ENCODE measurements at places on chromosomes 5 and 9.
A peak's percentile ranks its signal among the peaks of the same experiment; 100 is the strongest.

GRCh38 chr5:10673407-10673806 is 87.6 kb downstream of the DAP start:
- DNase-seq, result no peak

GRCh38 chr5:118193194-118193905 is 795.0 kb downstream of the DTWD2 start:
- DNase-seq, result no peak

DNA sequence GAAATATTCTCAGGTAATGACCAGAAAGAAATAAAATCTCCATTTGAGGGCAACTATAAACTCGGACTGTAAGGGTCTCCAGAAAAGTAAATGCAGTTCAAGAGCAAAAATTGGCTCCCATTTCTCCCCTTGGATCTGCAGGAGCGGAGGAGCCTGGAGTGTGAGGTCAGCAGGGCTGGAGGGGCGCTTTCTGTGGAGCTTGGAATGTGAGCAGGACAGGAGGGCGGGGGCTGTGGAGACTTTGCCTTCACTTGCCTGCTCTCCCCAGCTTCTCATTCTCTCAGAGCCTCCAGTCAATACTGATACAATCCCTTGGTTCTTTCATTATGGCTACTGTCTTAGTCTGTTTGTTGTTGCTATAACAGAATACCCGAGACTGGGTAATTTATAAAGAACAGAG is 162.8 kb upstream of the ANKH start:
- no peak for DNase-seq

GRCh38 chr9:37126214-37126788 is 5.9 kb downstream of the ZCCHC7 start:
- DNase-seq, result no peak

DNA sequence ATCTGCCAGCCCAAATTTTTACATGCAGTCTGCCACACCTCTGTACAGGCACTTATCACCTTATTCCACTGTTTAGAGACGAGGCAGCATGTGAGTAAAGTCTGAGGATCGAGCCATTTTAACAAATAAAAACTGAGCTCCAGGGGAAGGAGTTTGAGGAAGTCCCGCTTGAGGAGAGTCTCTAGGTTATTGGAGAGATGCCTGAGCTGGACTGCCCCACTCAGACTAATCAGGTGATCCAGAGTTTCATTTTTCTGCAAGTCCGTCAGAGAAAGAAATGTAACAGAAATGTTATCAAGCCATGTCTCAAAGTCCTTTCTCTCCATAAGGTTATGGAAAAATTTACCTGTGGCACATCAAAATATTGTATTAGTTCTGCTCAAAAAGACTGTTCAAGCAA is 5.3 kb downstream of the FBXW2 start:
- DNase-seq, result no peak

DNA sequence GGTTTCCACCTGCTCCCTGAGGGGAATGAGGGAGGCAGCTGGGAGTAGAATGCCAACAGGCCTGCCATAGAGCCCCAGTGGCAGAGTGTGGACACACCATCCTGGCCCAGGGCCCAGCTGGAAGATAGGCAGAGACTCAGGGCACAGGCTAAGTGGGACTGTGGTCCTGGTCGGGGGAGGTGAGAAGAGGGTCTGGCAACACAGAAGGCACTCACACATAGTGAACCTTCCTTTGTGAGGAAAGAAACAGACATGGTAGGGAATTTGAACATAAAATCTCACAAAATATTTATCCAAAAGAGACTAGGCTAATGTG is 41.2 kb downstream of the WDR36 start:
- no peak for DNase-seq

DNA sequence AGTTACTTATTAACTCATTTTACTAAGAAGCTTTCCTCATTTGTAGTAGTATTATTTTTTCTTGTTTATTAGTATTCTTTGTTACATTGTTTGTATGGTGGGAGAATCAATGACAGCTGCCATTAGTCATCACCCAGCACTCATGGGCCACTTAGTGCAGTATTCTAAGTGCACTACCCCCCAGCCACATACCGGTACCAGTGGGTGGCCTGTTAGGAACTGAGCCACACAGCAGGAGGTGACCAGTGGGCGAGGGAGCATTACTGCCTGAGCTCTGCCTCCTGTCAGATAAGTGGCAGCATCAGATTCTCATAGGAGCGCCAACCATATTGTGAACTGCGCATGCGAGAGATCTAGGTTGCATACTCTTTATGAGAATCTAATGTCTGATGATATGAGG is 24.2 kb upstream of the CAMLG start:
- no peak for DNase-seq

DNA sequence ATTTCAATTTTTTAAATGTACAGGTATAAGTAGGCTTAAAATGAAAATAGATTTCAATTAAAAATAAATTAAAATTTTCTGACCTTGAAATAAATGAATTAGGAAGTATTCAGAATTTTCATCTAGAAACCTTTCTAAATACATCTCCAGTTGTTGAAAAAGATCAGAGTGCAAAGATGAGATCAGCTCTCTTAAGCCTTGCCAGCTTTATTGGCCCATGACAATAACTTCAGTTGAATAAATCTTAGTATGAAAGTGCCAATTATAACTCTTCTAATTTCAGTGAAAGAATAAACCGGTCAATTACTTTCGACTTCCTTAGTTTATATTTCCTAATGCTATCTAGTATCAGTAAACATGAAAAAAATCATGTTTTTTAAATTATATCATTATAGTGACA is 117.4 kb downstream of the FBXL17 start:
- no peak for DNase-seq

DNA sequence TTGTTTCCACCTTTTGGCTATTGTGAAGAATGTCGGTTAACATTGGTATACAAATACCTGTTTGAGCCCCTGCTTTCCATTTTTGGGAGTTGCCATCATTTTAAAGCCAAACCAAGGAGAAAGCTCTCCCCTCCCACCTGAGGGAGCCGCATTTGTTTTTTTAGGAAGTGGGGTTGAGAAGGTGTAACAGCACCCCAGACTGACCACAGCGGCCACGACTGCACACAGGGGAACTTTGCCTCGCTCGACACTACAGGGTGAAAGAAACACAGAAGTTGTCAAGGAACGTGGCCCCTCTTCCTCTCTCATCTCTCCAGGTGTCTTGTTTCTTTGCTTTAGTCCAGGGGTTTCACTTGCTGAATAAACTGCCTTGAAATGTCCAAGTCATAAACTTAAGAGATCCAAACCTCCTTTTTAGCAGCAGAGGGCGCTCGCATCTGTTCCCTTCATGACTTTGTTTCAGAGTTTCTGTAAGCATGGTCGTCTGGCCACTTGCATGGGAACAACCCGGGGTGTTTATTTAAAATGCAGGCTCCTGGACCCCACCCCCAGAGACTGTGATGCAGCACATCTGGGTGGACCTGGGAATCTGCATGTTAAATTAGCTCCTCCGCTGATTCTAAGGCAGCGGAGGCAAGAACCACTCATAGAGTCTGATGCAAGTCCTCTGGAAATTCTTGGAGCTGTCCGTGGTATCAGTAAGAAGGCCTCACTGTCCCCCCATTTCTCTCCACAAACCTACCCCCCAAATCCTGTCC is 2.1 kb upstream of the TTLL11 start:
- DNase-seq, result peak; percentile 47

GRCh38 chr5:80125962-80126480 is 90.9 kb downstream of the THBS4 start:
- peak; percentile 93 for DNase-seq

GRCh38 chr5:17219469-17219868 is 2.0 kb downstream of the BASP1 start:
- no peak for DNase-seq

DNA sequence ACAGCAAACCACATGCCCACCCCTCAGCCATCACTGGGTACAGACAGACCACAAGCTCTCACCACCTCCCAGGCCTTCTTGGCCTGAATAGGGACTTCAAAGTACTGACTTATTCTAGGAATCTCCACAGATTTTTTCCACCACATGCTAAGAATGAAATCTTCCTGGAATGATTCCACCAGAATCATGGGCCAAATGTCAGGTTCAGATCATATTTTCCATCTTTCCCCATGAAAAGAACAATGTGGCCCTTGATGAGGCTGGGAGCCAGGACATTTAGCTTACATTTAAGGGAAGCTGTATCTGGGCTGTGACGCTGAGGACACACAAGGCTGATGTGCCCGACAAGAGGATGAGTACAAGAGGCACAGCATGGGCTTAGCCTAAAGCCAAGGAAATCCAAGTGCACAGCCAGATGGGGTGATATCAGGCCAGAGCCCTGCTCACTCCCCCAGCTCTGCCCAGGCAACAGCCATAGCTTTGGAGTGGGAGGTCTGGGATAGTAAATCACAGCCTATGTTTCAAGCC is 28.1 kb downstream of the ACSL6 start:
- no peak for DNase-seq

- DNase-seq, result no peak
Observed at GRCh38 chr9:34383904-34384303, 7.2 kb upstream of the MYORG start.

DNA sequence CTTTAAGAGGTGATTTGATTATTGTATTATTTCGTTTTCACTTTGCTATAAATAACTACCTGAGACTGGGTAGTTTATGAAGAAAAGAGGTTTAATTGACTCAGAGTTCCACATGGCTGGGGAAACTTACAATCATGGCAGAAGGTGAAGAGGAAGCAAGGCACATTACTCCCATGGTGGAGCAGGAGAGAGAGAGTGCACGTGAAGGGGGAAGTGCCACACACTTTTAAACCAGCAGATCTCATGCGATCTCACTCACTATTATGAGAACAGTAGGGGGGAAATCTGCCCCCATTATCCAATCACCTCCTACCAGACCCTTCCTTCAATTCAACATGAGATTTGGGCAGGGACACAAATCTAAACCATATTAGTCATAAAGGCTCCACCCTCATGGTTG is 36.1 kb upstream of the NDFIP1 start:
- DNase-seq, result no peak

- no peak for DNase-seq
Observed at GRCh38 chr9:121926351-121926801, 166.7 kb downstream of the TTLL11 start.

DNA sequence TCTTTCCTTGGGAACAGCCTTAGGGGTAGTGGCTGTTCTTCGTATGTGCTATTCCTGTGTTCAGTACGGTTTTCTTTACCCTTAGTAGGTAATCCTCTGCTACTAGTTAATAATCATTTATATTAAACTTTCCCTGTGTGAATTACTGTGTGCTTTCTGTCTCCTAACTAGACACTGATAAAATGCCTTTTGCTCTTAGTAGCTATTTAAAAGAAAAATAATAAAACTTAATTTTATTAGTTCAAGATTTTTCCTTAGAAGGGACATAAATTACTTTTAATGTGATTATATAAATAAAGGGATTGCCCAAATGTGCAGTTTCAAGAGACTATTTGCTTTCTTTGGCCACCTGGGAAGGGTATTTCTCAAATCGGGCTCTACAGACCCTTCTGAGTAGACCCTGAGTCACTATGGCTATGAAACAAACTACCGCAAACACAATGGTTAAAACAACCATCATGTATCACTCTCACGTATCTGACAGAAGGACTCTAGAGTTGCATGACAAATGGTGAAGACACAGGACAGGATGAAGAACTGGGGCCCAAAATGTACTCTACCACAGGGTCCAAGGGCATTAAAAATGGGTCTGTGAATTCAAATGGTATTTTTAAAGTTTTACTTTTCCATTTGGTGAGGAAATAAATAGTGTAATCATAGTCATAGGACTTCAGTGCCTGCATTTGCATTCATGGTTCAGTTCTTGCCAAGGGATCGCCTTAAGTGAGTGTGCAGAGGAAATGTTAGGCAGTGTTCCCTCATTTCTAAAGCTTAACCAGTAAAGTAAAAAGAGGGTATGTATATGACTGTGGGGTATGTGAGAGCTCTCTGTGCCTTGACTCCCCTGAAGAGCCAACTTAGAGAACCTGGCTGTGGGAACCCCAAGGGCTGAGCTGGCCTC is 97.0 kb downstream of the TSSK1B start:
- DNase-seq, result peak; percentile 68

- no peak for DNase-seq
Observed at GRCh38 chr5:148147415-148147814, 20.9 kb upstream of the SPINK14 start.

GRCh38 chr9:70578720-70579119 is 164.3 kb upstream of the KLF9 start:
- no peak for DNase-seq

DNA sequence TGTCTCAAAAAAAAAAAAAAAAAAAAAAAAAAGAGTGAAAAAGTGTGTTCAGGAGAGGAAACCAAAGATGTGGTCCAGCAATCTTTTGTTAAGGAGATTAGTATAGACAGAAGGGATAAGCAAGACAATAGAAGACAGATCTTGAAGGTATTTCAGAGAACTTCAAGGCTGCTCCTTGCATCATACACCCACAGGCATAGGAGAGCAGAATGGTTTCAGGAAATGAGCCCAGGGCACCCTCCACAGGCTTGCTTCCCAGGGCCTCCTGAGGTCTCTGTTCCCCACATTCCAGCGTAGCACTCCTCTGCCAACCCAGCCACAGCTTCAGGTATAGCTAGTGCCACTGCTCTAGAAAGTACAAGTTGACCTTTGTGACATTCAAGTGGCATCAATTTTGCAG is 65.8 kb downstream of the FSTL4 start:
- no peak for DNase-seq

GRCh38 chr5:93477816-93478215 is 103.2 kb downstream of the NR2F1-AS1 start:
- DNase-seq, result no peak

GRCh38 chr5:59760785-59761348 is 132.7 kb downstream of the PDE4D start:
- peak; percentile 79 for DNase-seq

GRCh38 chr5:14325369-14325768 is 182.2 kb downstream of the TRIO start:
- no peak for DNase-seq

DNA sequence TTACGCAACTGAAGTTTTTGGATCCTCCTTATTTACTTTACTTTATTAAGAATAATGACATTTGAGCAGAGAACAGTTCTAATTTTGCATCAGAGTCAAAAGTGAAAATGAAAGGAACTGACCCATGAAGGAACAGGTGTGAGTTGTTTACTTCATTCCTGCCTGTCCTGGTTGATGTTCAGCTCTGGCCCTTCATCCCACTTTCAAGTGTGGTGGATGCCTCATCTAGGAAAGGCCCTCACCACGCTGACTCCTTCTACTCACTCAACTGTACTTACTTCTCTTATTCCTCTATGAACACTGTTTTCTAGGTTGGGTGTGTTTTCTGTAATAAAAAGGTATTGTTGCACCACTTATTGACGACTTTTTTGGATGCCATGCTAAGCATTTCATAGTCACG is 61.8 kb upstream of the PLEKHG4B start:
- no peak for DNase-seq

GRCh38 chr9:76519075-76519835 is 60.3 kb downstream of the GCNT1 start:
- DNase-seq, result no peak

- no peak for DNase-seq
Observed at GRCh38 chr5:143138839-143139238, 264.6 kb downstream of the NR3C1 start.

- no peak for DNase-seq
Observed at GRCh38 chr5:87411586-87411972, 1.2 kb downstream of the CCNH start.

DNA sequence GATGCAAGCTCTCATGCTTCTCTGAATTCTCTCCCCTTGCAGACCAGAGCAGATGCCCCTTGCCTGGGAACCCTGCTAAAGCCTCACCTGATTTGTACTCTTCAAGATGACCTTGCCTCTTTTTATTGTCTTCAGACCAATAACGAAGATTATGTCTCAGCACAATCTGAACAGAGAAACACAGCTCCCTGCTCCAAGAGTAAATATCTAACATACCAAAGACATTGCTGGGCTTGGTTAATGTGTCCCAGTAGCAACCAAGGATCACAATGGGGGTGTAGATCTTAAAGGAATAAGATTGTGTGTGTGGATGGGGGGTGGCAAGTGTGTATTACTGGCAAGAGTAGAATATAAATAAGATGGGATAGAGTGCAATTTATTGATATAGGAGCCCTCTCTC is 67.6 kb upstream of the LHFPL2 start:
- no peak for DNase-seq
